ENCODE measurements at places on chromosomes 3 and 15. TPM values are rescaled to one million over a fixed set of nuclear protein-coding genes. Genes with fewer than 3 reads are reported as not detected.

The CHRM5 gene
- not detected for total RNA-seq

The SEC11A gene
- 134 TPM for total RNA-seq

The PAQR5 gene
- 5.1 TPM for total RNA-seq

The SRGAP3 gene
- 5.1 TPM for total RNA-seq

The AADAC gene
- total RNA-seq, result not detected

The ACTRT3 gene
- total RNA-seq, result 3.5 TPM

The NANOGP8 gene
- 0.73 TPM for total RNA-seq

The TPRG1 gene
- total RNA-seq, result 0.78 TPM

The HACD2 gene
- total RNA-seq, result 22.1 TPM

The WDR93 gene
- not detected for total RNA-seq

The RPUSD2 gene
- total RNA-seq, result 12.3 TPM

The SST gene
- not detected for total RNA-seq

The STXBP5L gene
- total RNA-seq, result not detected
